ENCODE measurements at places on chromosomes 13 and 19.

GRCh38 chr13:112740502-112741131 lies 50.8 kb downstream of the ATP11A start:
- peak; percentile 21 for DNase-seq

GRCh38 chr13:108269601-108270328 lies at the start of gene TNFSF13B:
TSS of gene TNFSF13B (plus strand) at chr13:108269718. CDS start at chr13:108269896, 178 bp downstream.
- no peak for DNase-seq

DNA sequence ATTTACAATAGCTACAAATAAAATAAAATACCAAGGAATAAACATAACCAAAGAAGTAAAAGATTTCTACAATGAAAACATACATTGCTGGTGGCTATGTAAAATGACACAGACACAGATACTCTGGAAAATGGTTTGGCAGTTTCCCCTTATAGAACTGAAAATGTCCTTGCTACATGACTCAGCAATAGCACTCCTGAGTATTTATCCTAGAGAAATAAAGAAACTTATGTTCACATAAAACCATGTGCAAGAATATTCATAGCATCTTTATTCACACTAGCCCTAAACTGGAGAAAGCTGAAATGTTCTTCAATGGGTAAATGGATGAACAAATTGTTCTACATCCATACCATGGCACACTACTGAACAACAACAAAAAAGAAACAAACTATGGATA lies 100.2 kb upstream of the RFC3 start:
- DNase-seq, result no peak

DNA sequence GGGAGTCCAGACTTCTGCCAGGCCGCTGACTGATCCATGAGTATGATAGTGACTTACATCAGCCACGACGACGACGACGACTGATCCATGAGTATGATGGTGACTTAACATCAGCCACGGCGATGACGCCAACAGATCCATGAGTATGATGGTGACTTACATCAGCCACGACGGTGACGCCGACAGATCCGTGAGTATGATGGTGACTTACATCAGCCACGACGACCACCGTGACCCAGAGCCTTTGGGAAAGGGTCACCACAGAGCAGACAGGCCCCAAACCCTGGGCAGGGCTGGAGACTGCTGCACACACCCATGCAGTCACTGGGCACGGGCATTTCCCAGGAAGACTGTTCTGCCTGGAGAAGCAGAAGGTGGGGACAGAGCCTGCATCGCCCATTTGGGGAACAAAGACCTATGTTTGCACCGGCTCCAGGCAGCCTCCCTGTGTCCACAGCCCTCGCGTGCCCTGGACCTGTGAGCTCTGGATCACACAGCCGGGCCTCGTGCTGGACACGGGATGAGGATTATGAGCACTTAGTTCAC lies 130.9 kb upstream of the SPACA7 start:
- DNase-seq, result no peak

- no peak for DNase-seq
Measured at GRCh38 chr13:64709079-64709478, 2521.1 kb downstream of the PCDH9 start.

GRCh38 chr19:12155324-12155860 lies 1.1 kb downstream of the ZNF625 start:
- no peak for DNase-seq

DNA sequence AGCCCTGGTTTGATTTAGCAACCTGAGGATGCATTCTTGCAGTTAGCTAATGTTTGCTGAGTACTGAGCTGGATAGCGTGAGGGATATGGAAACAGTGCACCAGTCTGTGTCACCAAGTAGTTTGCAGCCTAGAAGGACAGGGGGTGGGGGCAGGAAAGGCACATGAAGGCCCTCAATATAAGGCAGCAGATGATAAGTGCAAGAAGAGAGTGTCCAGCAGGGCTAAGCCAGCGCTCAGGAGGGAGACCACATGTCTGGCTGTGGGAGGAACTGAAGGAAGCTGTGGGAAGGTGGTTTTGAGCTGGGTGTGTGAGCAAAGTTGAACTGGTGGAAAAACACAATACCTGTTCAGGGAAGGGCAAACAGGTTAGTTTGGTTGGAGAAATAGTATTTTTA lies 1.7 kb downstream of the CXCL17 start:
- no peak for DNase-seq

GRCh38 chr13:91155512-91156114 lies 191.9 kb upstream of the MIR17HG start:
- no peak for DNase-seq

GRCh38 chr19:1172353-1173158 lies 1.5 kb downstream of the SBNO2 start:
- no peak for DNase-seq

DNA sequence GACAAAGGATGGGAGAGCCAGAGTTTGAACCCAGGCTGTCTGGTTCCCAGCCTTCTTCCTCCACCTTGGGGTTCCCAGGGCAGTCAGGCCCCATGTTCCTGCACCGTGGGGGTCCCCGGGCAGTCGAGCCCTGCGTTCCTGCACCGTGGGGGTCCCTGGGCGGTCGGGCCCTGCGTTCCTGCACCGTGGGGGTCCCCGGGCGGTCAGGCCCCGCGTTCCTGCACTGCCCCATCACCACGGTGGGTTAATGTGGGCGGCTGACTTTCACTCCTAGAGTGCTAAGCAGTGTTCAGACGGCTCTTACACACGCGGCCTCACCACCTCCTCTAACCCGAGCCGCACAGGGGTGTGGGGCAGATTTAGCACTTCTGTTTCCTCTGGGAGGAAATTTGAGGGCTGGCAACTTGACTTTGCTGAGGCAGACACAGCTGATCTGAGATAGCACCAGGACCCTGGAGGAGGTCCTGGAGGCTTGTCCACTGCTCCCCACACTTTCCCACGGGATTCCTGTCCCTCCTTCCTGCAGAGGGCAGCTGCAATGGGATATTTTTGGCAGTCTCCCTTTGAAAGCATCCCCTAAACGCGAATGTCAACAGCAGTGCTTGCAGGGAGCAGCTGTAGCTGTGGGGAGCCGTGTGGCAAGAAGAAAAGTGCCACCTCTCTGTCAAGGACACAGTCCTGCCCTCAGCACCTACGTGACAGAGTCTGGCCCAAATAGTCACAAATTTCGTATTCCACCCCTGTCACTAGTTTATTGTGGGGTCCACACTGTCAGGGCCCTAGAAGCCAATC lies 239.4 kb downstream of the TEX29 start:
- DNase-seq, result peak; percentile 17

- no peak for DNase-seq
Measured at GRCh38 chr19:53883231-53883661, 1.2 kb downstream of the PRKCG start.

DNA sequence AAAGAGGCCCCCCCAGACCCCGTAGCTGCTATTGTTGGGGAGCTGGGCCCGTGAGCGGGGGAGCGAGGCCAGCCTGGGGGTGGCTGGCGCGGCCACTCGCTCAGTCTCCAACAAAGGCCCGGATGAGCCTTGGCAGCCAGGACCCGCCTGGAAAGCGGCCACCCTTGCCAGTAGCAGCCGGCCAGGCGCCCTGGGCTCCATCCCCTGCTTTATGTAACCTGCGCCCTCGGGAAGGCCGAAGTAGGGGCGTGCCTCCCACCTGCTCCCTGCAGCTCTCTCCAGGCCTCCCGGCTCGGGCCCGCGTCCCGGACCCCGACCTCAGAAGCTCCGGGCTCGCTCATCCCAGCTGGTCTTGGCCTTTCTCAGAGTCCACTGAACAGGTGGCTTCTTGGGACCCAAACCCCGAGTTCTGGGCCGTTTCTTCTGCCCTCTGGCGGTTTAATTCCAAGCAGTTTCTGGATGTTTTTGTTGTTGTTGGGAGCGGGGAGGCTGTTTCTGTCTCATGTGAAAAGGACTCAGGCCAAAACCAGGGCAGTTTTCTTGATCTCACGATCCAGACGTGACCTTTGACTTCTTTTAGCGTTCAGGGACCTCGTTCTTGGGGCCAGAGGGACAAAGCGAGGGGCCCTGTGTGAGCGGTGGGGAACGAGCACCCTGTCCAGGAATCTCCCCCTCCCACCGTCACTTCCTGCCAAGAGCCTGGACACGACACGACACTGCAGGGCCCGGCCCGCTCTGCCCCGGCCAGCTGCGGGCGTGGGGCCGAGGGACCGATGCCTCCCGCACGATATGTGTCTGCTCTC lies 1.2 kb downstream of the CDC34 start:
- DNase-seq, result peak; percentile 83

DNA sequence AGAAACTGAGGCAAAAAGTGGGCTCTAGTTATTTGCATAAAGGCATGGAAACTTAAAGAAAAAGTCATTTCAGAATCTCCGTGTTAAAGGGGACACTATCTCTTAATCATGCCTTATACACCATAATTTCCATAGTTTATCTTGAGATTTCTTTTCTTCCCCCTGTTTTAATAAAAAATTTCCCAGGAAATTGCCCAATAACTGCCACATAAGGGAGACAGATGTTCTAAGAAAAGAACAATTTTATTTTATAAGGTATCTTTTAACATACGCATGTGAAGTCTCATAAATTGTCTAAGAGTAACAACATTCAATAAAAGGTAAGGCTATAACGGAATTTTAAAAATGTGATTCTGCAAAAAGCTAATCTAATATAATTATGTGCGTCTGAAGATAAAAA lies 371.3 kb downstream of the IRS2 start:
- DNase-seq, result no peak

- no peak for DNase-seq
Measured at GRCh38 chr19:18603255-18603957, 3.2 kb downstream of the CRLF1 start.

DNA sequence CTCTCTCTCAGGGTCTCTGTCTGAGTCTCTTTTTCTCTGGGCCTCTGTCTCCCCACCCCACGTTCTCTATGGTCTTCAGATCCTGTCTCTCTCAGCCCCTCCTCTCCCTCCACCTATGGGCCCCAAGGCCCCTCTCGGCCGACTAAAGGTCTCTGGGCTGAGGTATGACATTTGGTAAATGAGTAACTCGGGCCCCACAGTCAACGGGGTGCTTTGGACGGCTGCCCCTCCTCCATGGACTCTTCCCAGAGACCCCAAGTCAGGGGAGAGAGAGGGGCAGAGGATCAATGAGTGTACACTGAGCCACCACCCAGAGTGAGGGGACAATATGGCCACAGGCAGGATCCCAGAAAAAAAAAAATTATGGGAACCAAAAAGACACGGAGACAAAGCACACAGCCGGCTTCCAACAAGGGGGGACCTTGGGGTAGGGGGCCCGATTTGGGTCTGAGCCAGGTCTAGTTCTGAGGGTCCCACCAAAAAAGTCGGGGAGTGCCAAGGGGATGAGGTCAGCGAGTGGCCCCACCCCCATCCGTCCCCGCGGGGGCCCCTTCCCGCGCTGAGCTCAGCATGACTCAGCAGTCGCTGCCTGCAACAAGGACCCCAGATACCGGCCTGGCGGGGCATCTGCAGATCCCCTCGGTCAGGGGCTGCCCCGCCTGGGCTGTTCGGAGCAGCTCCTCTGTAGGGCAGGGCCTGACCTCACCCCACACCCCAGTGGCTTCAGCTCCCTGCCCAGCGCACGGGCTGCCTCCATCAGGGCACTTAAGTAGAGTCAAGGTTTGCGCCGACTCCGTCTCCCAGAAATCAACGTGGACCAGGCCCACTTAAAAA lies 1.5 kb upstream of the FTL start:
- no peak for DNase-seq

GRCh38 chr13:53821632-53822031 lies 793.0 kb downstream of the OLFM4 start:
- DNase-seq, result no peak

DNA sequence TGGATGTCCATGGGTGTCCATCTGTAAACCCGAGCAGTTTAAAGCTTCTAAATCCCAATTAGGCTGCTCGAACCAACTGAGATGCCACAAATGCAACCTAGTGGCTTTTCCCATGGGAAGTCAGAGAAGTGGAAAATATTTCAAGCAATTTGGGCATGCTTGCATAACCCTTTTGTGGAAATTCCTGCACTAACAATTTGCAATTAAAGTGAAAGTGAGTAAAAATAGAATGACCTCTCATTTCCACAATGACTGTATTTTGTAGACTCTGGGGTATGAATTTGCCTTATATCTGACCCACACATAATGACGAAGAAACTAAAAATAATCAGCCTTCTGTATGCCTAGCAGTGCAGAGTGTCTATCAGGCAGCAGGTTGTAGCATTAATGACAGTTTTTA lies 91.8 kb upstream of the TSC22D1 start:
- DNase-seq, result no peak

DNA sequence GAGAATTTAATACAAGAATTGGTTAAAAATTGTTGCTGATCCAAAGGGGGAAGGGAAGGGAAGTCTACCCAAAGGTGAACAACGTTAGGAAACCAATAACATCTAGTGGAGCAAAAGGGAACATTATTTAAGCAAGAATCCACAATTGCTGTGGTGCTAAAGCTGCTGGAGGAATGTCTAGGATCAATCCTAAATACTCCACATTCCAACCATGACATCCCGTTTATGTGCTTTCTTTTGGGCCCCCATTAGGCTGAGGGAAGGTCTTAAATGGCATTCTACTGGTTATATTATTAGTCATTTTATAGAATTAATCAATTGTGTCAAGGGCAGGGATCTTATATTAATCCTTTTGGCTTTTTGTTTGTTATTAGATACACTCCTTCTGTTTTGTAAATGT lies 39.9 kb upstream of the VWA8 start:
- DNase-seq, result no peak

- DNase-seq, result no peak
Measured at GRCh38 chr19:10205636-10206035, 10.9 kb upstream of the DNMT1 start.

GRCh38 chr19:33683881-33684537 lies 62.3 kb downstream of the CHST8 start:
- no peak for DNase-seq

DNA sequence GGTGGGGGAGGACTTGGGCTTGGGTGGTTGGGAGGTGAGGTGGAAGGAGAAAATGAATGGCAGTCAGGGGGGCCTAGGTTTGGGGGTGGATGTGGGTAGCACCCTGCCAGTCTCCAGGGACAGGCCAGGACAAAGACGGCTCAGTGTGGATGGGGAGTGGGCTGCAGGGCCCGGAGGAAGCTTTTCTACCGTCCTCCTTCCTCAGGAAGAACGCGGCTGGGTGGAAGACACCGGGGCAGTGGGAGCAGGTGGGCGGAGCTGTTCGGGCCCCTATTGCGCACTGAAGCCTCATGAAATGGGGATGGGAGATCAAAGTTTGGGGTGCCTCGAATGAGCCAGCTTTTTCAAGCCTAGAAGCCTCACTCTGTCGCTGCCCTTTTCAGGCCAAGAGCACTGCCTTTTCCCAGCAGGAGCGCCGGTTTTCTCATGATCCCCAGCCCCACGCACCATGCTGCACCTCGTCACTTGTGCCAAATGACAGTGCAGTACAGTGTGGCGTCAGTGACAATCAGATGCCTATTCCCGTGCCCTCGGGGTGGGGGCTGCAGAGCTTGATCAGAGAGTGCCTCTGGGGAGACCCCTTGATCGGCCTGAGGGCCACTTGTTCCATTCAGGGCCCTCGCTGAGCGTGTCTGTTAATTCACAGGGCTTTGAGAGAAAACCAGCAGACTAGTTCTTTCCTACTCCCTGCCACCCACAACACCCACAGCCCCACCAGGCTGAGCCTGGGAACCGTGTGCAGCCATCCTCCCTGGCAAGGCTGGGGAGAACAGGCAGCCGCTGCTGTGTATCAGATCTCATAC lies 1.5 kb downstream of the CALM3 start:
- DNase-seq, result no peak

GRCh38 chr19:56105090-56105701 lies 15.9 kb downstream of the ZNF787 start:
- DNase-seq, result peak; percentile 51

GRCh38 chr13:48072304-48072703 lies 22.6 kb downstream of the MED4 start:
- DNase-seq, result no peak

- DNase-seq, result no peak
Measured at GRCh38 chr13:74251778-74252519, 117.7 kb upstream of the KLF12 start.

Measured in NCI-H1417 (cell line).